ENCODE measurements at places on chromosomes 5 and 9. TPM values are rescaled to one million over a fixed set of nuclear protein-coding genes. Genes with fewer than 3 reads are reported as not detected.
A peak's percentile ranks its signal among the peaks of the same experiment; 100 is the strongest.

DNA sequence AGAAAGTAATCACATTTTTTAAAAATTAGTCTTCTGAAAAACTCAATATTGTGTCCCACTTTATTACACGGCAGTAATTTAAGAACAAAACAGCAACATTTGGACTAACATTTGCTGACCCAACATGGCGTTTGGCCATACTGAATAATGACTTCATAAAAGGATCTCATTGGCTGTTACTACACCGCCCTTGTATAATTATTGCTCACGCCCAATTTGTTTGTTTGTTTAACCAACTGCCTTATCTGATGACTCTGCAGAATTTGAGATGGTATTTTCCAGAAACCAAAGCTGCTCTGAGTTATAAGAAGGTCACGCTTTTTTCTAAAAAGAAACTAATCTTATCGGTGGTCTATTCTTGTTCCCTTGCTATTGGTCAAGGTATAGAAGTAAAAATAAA lies 200.2 kb upstream of the TARS1 start:
- DNase-seq = no peak

- DNase-seq = no peak
Observed at GRCh38 chr5:143629871-143630659, 181.9 kb upstream of the HMHB1 start.

DNA sequence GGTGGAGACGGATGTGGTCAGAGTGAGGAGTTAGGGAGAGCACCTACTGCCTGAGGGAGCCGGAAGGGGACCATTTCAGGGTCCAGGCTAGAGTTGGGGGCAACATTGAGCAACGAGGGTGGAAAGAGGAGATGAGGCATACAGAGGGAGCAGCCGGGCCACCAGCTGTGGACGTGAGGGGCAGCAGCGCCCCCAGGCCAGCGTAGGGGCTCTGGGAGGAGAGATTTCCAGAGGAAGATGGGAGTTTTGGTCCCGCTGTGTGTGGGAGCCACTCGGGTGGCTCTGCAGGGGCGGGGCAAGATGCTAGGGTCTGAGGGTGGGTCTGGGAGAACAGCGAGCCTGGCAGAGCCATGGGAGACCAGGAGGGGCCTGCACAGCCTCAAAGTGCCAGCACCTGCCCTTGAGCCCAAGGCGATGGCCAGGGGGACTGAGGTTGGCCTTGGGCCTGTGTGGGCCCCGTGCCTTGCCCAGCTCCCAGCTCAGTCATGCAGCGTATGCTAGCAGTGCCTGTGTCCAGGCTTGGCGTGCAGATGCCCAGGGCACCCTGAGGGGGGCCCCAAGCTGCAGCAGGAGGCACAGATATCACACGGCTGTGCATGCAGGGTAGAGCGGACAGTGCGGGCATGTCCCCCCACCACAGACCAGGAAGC lies 80.5 kb upstream of the PPP1R26 start:
- DNase-seq = no peak

GRCh38 chr5:67094476-67095300 lies 101.9 kb downstream of the CD180 start:
- DNase-seq = no peak

DNA sequence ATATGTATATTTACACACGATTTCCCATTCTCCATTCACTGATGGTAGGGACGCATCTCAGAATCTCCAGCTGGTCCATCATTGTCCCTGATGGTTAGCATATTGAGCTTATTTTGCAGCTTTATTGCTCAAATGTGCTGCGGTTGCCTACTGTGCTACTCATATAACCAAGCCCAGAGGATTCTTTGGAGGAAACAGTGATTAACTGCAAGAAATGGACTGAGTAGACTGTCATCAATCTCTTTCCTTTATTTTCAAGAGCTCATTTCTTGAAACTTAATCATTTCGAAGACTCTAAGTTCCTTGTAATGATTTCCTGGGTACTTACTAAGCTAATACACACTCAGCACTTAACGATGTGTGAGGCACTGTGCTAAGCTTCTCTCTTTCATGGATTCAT lies 119.0 kb downstream of the MAT2B start:
- DNase-seq = no peak

DNA sequence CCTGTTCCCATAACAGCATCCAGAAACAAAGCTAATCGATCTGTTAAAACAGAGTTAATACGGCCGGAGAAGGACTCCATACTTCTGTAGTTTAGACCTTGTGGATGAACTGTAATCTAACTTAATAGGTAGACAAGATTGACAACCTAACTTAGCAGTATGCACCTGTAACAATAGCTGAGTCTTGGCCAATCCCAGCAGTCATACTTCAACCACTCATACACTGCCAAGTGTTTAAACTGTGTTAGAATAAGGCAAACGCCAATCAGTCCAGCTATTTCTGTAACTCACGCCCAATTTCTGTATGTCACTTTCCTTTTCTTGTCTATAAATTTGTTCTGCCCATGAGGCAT lies 33.7 kb upstream of the MACIR start:
- no peak for DNase-seq

GRCh38 chr5:133925866-133926488 lies 42.4 kb downstream of the C5orf15 start:
- DNase-seq = no peak

DNA sequence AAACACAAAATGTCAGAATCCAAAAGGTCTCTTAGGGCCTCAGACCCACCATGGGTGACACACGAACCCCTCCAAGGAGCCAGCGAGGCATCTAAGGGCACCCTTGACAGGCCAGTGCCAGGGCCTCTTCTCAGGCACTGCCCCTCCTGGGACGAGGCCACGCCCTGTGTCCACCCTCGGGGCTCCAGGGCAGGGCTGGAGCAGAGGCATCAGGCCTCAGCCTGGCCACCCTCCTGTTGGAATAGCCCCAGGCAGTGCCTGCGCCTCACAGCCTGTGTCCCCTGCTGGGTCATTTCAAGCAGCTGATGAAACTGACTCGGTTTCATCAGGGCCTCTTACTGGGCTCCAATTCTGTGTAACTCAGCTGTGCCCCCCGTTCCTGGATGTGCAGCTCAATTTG lies 32.8 kb upstream of the SUSD3 start:
- DNase-seq = no peak

GRCh38 chr5:1074226-1074625 lies 37.6 kb downstream of the SLC12A7 start:
- no peak for DNase-seq

Gene SV2C
- 0.20 TPM for total RNA-seq

GRCh38 chr9:129698254-129698757 lies 32.9 kb downstream of the PRRX2 start:
- peak; percentile 34 for DNase-seq

DNA sequence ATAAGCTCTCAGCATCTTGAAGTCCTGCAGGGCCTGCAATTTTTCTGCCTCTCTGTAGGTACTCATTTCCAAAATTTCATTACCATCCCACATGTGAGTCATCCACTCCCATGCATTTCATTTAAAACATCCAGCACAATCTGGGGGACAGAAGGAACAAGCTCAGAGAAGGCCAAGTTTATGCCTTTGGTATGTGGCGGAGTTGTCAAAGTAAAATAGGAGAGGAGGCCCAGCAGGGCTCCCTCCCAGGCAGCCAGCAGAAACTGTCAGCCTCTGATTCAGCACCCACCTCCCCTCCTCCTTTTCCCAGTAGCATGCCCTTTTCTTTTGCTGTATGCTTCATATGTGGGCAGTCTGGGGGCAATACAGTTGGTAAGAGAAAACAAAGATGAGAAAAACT lies 126.4 kb upstream of the ZNF366 start:
- DNase-seq = no peak

Gene UQCRQ
- total RNA-seq = 539 TPM

Gene FYB1
- total RNA-seq = 3.1 TPM

- peak; percentile 33 for DNase-seq
Observed at GRCh38 chr9:100099722-100100042, 639 bp downstream of the INVS start.

DNA sequence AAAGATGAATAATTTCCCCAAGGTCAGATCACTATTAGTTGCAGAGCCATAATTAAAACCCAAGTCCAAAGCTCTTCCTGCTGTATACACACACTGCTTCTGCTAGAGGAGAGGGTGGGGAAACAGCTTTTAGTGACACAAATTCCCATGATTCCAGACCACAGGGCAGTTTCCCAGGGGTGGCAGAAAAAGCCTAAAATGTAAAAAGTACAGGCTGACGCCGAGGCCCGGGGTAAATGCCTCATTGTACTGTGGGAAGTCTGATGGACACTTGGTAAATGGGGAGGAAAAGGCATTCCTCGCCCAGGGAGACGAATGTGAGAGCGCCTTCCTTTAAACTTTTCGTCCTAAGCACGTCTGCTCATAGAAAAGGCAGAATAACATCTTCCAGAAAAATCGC lies 65.7 kb downstream of the DENND1A start:
- no peak for DNase-seq

Gene PLCXD3
- total RNA-seq = 86.3 TPM

DNA sequence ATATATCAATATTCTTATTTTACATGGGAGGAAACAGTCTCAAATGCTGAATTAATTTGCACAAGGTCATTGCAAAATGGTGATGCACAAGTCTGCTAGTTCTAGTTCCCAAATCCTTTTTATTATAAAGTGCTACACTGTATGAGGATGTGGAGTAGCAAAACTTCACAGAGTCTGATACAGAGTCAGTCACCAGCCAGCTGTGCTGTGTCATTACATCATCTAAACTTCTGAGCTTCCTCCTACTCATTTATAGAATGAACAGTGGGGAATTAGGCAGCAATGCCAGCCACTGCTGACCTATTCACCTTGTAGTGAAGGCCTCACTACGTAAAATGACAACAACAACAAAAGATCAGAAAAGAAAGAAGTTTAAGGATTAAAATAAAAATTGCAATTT lies 357.8 kb downstream of the TMEM167A start:
- peak; percentile 13 for DNase-seq

GRCh38 chr5:43643750-43644149 lies 40.8 kb downstream of the NNT start:
- no peak for DNase-seq

Gene GTF3C4
- total RNA-seq = 10.0 TPM

DNA sequence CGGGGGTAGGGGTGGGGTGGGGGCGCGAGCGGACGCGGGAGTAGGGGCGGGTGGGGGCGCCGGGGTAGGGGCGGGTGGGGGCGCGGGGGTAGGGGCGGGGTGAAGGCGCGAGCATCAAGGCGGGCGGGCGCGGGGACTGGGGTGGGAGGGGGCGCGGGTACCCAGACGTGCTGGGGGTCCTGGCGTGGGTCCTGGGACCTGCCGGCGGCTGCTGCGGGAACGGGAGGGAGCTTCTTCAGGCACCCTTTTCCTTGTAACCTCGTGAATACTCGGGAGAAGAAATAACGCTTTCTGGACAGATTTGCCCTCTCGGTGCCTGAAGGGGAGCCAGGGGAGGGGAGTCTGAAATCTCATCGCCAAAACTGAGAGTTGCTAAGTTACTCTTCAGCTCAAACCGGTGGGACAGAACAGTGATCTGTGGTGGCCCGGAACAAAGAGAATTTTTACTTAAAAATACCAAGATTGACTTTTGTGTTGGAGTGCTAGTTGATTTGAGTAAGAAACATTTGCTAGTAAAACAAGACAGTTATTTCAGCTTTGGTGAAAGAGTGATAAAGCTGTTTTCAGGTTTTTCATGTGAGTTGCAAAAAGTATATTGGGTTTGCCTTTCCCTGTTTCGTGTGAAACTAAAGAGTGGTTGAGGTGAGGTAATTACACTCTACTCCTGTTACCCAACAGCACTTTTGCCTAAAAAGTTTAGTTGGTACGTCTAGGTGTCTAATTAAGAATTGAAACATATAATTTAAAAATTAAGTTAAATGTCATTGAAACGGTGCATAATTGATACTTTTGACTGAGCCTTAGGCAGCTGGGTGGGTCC lies 643 bp downstream of the PLEKHG4B start:
- DNase-seq = peak; percentile 23

Gene HSPB3
- total RNA-seq = 272 TPM

Gene MEGF10
- 0.48 TPM for total RNA-seq

- DNase-seq = peak; percentile 38
Observed at GRCh38 chr5:160175438-160176218, 53.7 kb upstream of the FABP6 start.

GRCh38 chr5:107680099-107680498 lies 9.4 kb upstream of the EFNA5 start:
- no peak for DNase-seq

Gene SHOC1
- not detected for total RNA-seq
